ENCODE measurements at places on chromosomes 7 and 10.

DNA sequence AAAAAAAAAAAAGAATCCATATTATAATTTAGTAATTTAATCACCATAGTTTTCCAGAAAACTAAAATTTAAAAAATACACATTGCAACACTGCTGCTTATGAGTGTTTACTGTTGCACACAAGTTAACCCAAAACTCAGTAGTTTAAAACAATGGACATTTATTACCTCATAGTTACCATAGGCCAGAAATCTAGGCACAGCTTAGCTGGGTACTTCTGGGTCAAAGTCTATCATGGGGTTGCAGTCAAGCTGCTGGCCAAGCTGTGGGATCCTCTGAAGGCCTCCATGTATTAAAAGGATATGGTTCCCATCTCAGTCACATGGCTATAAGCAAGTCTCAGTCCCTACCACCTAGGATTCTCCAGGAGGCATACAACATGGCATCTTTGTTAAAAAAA, 83.6 kb downstream of the ZFAND4 start:
- no peak for DNase-seq

GRCh38 chr10:27019827-27020226, 80.5 kb downstream of the ANKRD26 start:
- DNase-seq: no peak

GRCh38 chr7:100865372-100865911, 1.7 kb upstream of the TRIP6 start:
- DNase-seq: no peak

GRCh38 chr10:109852475-109853037, 70.8 kb downstream of the XPNPEP1 start:
- DNase-seq: peak; percentile 82

DNA sequence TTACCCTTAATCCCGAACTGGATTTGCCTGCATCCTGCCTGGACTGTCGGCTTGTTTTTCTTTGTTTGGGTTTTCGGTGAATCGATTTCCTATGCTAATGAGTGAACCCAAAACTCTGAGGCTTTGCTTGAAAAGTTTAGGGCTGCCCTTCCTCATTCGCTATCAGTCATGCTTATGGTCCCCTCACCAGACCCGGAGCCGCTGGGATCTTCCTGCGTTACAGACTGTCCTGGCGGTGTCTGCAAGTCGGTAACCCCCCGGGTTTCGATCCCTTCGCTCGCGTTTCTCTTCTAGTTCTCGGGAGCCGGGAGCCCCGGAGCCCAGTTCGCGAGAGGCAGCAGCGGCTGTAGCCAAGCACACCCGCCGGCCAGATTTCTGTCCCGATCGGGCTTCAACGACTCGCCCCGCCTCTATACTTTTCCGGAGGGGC, 2.2 kb downstream of the EMX2 start:
- DNase-seq: no peak

- no peak for DNase-seq
Observed at GRCh38 chr10:78811174-78811573, 257.6 kb upstream of the ZMIZ1 start.

- no peak for DNase-seq
Observed at GRCh38 chr10:113225903-113226302, 275.9 kb downstream of the TCF7L2 start.

DNA sequence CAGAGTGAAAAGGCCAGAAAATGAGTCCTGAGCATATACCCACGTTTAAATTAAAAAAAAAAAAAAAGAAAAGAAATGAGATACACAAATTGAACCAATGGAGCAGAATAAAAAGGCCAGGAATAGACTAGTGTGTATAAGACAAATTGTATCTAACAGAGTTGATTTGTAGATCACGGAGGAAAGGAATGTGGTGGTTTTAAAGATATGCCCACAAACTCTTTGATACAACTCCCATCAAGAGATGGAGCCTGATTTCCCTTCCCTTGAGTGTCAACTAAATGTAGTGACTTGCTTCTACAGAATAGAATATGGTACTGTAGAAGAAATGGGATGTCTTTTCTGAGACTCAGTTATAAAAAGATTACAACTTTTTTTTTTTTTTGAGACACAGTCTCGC, 10.4 kb downstream of the SYPL1 start:
- DNase-seq: no peak

GRCh38 chr10:105807935-105808587, 1167.0 kb downstream of the SORCS3 start:
- DNase-seq: no peak
